ENCODE measurements at places on chromosomes 7 and 10.

DNA sequence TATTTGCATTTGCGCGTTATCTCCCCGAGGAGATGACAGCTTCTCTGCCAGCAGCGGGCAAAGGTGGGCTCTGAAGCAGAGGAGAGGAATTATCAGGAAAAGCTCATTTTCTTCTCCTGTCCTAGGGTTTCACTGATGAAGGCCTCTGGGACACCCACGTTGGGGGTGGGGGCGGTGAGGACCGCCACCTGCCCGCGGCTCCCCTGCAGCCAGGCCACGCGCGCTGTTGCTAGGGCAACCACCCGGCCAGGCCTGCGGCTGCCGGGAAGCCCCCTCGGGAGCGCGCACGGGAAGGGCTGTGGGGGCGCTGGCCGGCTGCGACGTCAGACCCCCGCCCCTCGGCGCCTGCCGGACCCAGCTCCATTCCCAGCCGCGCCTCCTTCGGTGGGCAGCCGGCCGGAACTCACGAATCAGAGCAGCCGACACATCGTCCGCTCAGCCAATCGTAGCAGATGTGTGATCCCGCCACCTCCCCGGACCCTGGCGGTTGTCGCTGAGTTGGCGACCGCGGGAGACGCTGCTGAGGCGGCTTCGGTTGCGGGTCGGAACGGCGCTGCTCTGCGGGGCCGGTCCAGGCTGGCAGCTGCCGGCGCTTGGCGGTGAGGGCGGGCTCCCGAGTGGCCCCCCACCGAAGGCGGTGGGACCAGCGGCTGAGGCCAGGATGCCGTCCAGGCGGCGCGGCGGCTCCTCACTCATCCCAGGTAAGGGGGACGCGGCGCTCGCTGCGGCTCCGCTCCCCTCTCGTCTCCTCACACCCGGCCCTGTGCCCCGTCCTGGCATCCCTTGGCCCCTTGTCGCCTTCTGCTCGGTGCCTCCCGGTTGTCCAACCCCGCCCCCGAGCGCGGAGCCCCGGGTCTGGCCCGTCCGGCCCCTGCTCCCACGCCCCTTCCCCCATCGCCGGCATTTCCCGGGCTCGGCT, at the start of gene TPST1:
Gene TPST1, plus strand, starts transcription at position 513 of the 919 bp plus-strand sequence. CDS start 35,092 bp downstream, outside the sequence.
- DNase-seq = peak; percentile 58

DNA sequence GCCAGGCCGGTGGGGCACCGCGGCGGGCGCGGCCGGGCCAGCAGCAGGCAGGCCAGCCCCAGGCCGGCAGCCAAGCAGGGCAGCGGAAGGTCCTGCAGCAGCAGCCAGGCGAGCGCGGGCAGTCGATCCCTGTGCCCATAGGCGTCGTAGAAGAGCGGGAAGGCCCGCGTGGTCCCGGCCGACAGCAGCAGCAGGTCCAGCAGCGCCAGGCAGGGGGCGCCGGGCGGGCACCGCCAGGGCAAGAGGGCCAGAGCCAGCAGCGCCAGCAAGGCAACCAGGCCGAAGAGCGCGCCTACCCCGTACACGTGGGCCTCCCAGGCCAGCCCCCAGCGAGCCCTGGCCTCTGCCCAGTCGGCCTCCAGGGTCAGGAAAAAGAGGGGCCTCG, 8.4 kb upstream of the RBM28 start:
- DNase-seq = no peak

GRCh38 chr10:97689559-97690020, 2.5 kb upstream of the AVPI1 start:
- no peak for DNase-seq

DNA sequence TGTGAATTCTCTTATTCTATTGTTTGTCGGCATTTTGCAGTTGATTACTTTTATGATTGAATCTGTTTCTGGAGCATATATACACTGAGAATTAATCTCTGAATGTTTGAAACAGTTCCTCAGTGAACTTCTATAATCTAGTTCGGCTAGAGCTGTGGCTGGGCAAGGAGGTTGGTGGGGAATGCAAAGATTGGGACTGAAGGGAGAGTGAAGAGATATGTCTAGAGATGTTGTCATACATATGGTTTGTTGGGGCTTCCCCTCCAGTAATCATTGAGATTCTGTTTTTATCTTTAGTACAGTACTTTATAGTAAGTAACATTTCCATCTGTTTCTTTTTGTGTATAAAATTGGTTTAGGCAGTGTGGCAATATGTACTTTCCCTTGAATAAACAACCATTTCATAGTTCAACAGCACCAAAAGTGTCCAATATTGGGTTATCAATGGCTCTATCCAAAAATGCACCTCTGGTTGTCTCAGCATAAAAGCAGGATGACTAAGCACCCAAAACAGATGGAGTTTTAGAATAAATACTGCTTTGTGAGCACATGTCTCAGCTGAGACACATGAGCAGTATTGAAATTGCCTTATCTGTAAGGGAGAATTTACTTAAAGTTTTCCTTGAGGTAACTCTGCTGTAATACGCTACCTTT, 36.7 kb downstream of the WAC start:
- DNase-seq = no peak

GRCh38 chr7:884191-885003, 8.0 kb downstream of the GET4 start:
- DNase-seq = no peak

DNA sequence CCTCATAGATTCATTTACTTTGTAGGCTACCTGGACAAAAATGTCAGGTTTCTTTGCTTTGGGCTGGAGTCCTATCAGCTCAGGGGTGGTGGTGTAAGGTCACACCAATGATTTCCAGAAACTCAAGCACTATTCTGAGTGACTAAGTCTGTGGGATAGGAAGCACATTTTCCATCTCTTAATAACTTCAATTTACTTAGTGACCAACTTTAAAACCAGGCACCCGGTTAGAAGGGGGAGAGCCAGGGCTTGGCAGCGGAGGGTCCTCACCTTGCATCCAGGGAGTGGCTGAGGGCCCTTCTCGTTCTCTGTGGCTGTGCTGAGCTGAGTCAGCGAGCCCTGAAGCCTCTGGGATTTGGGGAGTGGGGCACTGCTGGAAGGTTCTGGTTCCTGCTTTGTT, 6.7 kb downstream of the CHST3 start:
- DNase-seq = no peak

DNA sequence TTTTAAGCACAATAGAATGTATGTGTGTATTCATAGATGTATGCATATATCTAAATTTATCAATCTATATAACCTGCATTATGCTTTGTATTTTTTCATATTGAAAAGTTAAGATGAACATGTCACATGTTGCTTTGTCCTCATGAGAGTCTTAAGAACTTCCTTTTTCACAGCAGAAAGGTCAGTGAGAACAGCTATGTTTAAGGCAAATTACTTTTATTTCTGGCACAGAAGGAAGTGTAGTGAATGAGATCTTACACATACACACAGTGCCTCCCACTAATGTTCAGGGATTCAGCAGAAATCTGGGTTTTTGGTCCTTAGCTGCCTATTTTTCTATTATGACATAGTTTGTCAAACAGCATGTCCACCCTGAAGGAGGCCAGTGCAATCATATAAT, 134.8 kb downstream of the TMEM26 start:
- no peak for DNase-seq

- DNase-seq = no peak
These were observed 27.0 kb downstream of the CDK6 start for GRCh38 chr7:92809397-92809759.

DNA sequence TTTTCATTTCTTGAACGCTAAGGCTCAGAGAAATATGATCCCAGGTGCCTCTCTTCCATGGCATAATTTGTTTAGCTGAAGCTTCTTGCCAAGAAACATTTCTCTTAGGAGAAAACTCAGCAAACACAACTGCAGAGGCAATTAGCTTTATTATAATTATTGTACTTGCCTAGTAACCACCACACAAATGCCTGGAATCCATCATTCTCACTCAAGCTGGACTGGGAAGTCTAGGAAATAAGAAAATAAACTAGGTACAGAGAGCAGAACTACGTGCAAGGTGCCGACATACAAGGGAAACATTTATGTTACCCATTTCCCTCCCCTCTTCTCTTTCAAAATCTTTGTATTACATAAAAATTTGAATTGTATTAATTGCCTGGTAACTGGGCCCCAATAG, 15.1 kb downstream of the SLC35B4 start:
- DNase-seq = no peak

GRCh38 chr7:69762821-69763352, 164.6 kb downstream of the AUTS2 start:
- DNase-seq = no peak

DNA sequence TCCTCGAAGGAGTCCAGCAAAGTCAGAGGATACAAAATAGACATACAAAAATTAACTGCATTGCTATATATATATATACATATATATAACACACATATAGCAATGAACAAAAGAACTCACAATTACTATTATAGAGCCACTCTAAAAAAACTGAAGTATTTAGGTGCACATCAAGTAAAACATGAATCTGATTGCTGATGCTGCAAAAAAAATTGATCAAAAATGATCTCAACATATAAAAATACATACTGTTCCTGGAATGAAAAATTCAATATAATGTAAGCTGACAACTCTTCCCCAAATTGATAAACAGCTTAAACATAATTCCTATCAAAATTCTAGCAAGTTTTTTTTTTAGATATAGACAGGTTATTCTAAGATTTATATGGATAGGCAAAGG, 126.8 kb downstream of the ALOX5 start:
- DNase-seq = no peak

GRCh38 chr7:10804770-10805169, 168.9 kb upstream of the PHF14 start:
- DNase-seq = no peak

DNA sequence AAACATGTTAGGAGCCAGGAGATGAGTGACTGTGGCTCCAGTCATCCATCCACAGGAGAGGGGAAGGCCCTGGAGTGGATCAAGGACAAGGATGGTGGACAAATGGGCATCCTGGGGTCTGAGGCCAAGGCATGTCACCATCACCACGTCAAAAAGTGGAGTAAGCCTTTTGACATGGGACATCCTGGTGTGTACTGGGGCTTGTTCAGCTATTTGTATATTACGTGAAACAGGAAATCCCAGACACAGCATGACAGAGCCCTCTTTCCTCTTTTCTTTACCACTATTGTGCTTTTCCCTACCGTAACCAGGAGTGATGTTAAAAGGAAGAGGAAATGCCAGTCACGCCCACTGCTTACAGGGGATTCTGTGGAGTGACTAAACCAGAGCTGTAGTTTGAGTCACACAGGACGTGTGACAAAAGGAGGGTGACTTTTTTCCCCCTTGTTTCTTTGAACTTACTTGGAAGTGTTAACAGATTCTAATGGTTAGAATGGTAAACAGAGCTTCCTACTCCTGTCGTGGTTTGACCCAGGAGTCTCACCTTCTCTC, 15.4 kb downstream of the ACSL5 start:
- no peak for DNase-seq

- DNase-seq = no peak
These were observed 71.3 kb downstream of the HDAC9 start for GRCh38 chr7:18566829-18567228.

- no peak for DNase-seq
These were observed 71.4 kb downstream of the LRMDA start for GRCh38 chr10:75502838-75503237.

DNA sequence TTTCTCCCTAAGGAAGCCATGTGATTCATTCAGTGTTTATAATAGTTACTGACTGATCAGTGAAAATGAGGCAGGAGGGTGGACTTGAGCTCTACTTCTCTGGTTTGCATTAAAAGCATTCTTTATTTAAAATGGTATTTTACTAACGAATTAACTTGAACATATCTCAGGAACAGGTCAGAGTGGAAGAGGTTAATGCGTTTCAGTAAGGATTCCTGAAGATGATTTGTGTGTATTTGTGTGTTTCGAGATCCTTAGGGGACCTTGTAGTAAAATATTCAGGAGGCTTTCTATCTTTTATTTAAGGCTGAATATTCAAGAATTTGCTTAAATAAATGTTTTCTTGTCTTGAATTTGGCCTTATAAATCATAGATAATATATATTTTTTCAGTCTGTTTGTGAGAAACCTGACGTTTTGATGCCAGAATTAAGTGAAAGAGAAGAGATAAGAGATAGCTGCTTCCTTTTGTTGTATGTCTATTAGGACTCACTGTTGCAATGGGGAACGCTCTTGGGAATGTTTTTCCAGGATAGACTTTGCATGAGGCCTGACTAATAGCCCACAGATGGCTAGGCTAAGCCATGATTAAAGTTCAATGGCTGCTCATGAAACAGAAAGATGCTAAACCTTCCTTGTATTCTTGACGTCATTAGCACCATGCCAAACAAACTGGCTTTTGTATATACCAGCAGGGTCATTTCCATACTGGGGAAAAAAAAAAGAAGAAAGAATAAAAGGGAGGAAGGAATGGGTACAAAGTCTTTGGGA, 93.8 kb upstream of the MTPN start:
- DNase-seq = no peak

- DNase-seq = no peak
These were observed 62.9 kb downstream of the PRKAG2 start for GRCh38 chr7:151813997-151814396.

GRCh38 chr7:66198469-66198868, 6.7 kb upstream of the TPST1 start:
- DNase-seq = no peak

- DNase-seq = no peak
These were observed 199.4 kb upstream of the TCF7L2 start for GRCh38 chr10:112750427-112751167.

GRCh38 chr10:132335189-132336063, 3.4 kb downstream of the LRRC27 start:
- peak; percentile 96 for DNase-seq

DNA sequence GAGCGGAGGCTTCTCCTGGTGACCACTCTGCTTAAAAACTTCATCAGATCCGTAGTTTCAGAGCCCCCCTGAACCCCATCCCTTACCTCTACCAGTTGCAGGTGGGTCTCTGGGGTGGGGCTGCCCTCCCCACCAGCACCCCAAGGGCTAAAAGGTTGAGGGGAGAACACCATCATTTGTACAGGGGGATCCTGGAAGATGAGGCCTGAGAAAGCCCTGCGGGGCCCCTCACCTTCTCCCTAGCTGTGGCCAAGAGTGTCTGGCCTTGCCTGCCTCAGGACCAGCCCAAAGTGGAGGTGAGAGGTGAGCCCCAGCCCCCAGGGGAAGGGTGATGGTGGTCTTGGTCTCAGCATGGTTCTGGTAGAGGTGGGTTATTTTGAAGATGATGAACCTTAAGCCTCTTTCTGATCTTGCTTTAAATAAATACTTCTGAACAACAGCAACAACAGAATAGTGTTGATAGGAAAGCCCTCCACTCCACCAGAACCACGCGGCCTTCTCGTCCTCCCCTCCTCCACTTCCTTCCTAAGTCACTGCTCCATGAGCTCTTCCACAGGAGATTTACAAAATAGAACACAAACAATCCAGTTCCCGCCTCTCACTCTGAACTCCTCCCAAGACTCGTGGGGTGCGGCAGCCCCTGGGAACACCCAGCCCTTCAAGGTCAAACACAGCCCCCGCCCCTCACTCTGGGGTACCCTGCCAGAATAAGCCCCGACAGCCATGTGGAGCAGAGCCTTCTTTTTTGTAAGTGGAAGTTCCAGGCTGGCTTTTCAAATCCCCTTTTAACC, 169.1 kb downstream of the EGFR start:
- no peak for DNase-seq

DNA sequence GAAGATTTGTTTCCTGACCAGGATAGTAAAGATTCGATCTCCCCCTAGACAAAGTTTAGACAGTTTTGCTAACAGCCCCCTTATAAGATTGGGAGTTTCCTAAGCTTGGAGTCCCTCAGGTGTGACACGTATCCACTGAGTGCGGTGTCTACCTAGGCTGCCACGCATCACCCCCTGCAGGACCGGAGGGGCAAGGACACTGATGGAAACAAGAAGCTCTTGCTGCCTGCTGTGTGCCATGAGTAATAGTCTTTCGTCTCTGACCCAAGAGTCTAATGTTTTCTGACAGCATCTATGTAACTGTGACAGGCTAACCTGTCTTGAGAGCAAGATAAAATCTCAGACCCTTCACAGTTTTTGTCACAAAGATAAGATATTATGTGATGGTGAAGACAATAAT, 173.5 kb downstream of the SEMA3E start:
- no peak for DNase-seq

GRCh38 chr7:79011921-79012320, 441.5 kb downstream of the MAGI2 start:
- DNase-seq = no peak
